Activated T-cell treated with anti-CD3 and anti-CD28 coated beads, Interleukin-2, amount 50 U/mL, for 72 hours (primary cell): ENCODE measurements at places on chromosomes 4 and X. TPM values are rescaled to one million over a fixed set of nuclear protein-coding genes. Genes with fewer than 3 reads are reported as not detected.

DNA sequence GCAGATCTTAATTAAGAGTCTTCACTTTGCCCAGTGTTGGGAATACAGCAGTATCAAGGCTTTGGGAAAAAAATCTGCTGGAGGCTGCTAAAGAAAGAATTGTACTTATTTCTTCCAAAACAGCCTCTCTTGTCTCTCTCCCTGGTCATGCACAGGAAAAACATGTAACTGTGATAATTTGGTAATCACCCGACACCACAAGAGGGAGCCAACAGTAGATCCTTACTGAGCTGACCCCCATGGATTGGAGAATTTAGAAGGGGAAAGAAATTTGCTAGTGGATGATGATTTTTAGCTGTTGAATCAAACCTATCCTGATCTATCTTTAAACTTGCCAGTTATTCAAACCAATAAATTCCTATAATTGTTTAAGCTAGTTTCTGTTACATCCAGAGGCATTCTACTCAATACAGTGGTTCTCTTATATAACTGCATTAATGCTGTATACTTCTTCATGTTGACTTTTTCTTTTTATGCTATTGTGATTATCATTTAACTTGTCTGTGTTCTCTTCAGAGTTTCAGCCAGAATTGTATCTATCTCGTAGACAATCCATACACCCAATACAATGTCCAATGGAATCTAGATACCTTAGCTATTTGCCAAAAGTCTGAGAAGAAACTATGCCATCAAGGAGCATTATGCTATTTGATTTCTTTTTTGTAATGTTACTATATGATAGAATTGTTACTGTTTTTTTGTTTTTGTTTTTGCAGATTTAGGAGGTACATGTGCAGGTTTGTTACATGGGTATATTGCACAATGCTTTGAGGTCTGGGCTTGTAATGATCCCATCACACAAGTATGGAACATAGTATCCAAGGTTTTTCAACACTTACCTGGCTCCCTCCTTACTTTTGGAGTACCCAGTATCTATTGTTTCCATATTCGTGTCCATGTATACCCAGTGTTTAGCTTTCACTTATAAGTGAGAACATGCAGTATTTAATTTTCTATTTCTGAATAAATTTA, 31.3 kb upstream of the ARHGEF38 start:
- H3K27me3 ChIP-seq, result no peaks in the 10 kb centered on the region
- peak; percentile 17 for DNase-seq
- H3K36me3 ChIP-seq, result no peaks in the 10 kb centered on the region
- no peak overlapping the region for H3K27ac ChIP-seq

The WAS gene
- 83.9 TPM for total RNA-seq

The CENPVL1 gene
- not detected for total RNA-seq

- H3K4me1 ChIP-seq, result no peaks in the 10 kb centered on the region
- H3K4me3 ChIP-seq, result no peak overlapping the region
- no peak for DNase-seq
- no peaks in the 10 kb centered on the region for H3K27me3 ChIP-seq
- no peak overlapping the region for H3K27ac ChIP-seq
Measured at GRCh38 chrX:121832446-121832845, 785.0 kb downstream of the GLUD2 start.

DNA sequence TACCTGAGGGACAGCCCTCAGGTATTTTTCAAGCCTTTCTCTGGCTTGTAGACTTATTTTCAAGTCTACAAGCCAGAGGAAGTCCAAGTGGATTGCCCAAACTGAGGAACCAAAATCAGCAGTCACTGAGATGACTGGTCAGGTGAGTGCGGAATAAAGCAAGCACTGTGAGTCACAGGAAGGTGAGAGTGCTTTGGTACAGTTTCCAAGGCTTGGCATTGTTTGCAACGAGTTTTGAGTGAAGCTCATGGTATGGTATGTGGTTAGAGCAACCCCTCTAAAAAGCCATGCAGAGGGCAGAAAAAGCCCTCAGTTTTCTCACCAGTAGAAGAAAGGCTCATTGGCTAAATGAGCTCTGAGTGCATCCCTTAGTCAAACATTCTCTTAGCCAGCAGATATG, 112.8 kb upstream of the EOLA2 start:
- no peaks in the 10 kb centered on the region for H3K4me1 ChIP-seq
- DNase-seq, result no peak
- no peaks in the 10 kb centered on the region for H3K36me3 ChIP-seq
